ENCODE measurements at places on chromosomes 12 and 14. TPM values are rescaled to one million over a fixed set of nuclear protein-coding genes. Genes with fewer than 3 reads are reported as not detected.

Gene LRRK2
- total RNA-seq: not detected

Gene IL26
- total RNA-seq: 1.6 TPM

DNA sequence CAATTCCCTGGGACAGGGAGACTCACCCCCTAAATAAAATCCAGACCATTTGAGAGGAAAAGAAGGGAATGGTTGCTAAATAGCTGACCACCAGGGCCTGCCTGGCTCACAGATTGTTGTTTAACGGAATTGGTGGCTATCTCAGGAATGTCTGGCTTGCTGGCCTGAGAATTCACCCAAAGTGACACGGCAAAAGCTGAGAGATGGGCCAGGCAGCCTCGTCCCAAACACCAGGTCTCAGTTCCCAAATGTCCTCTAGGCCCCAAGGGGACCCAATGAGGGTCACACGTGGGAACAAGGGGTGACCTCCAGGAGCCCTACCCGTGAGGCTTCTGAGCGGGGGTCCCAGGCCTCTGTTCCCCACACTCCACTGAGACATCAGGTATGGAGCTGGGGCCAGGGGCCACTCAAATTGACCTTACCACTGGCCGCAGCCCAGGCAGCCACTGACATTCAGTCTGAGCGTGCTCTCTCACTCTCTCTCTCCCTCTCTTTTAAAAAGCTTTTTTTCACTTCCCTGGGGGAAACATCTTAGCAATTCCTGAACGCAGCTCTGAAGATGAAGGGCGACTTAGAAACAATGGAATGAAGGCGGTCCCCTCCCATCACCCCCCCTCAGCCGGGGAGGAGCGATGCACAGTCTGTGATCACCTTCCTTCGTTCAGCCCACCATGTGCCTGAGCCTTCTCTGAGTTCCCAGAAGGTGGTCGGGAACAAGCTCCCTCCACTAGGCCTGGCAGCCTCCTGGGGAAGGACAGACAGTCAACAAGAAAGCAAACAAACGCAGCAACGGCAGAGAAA is 131.2 kb downstream of the SCARB1 start:
- no peak overlapping the region for H3K4me3 ChIP-seq
- H3K27me3 ChIP-seq: no peaks in the 10 kb centered on the region
- DNase-seq: no peak

- DNase-seq: no peak
- H3K36me3 ChIP-seq: no peaks in the 10 kb centered on the region
- no peak overlapping the region for H3K4me3 ChIP-seq
Observed at GRCh38 chr14:101226265-101226602, 322.7 kb upstream of the RTL1 start.

GRCh38 chr14:20682435-20683124 is 1.8 kb upstream of the RNASE4 start:
- H3K4me1 ChIP-seq: peaks cover 7% of the 10 kb centered on the region
- DNase-seq: peak; percentile 83
- no peaks in the 10 kb centered on the region for H3K36me3 ChIP-seq

DNA sequence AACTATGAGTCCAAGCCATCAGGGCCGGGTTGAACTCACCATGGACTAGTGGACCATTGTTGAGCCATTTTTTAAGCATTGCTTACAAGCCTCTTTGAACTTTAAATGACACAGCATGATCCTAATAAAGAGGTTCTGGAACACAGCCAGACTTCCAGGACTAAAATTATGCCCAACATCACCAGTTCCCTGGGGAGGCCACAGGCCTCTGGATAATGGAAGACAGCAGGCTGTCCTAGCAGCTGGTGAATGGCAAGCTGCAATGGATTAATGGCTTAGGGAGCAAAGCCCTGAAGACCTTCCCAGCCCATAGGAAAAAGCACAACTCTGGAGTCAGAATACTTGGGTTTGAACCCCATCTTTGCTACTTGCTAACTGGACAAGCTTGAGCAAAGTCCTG is 71.3 kb downstream of the FLRT2 start:
- H3K27ac ChIP-seq: no peak overlapping the region
- no peak for DNase-seq
- H3K4me3 ChIP-seq: no peak overlapping the region
- H3K36me3 ChIP-seq: no peaks in the 10 kb centered on the region
- H3K27me3 ChIP-seq: no peaks in the 10 kb centered on the region
- H3K4me1 ChIP-seq: no peaks in the 10 kb centered on the region

GRCh38 chr14:90999299-90999698 is 61.1 kb downstream of the RPS6KA5 start:
- H3K27me3 ChIP-seq: no peaks in the 10 kb centered on the region
- peaks cover 16% of the 10 kb centered on the region for H3K4me1 ChIP-seq
- H3K36me3 ChIP-seq: no peaks in the 10 kb centered on the region
- DNase-seq: no peak

DNA sequence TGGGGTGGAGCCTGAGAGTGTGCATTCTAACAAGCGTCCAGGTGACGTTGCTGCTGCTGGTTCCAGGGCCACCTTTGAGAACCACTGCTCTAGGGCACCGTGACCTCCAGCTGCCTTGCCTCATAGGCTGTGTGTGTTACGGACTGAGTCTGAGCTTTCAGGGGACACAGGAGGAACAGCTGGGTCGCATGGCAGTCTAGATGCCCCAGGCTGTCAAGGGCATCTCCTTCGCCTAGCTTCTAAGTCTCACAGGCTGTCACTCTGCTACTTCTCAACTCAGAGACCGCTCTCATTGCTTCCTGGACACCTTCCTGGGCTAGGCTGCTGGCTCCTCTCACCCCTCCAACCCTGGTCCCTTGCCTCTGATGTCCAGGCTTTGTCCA is 965 bp downstream of the KRT73 start:
- H3K4me3 ChIP-seq: no peak overlapping the region
- no peaks in the 10 kb centered on the region for H3K36me3 ChIP-seq
- H3K27ac ChIP-seq: no peak overlapping the region
- H3K4me1 ChIP-seq: peaks cover 62% of the 10 kb centered on the region
- no peaks in the 10 kb centered on the region for H3K27me3 ChIP-seq
- no peak for DNase-seq

Data from activated T-cell treated with anti-CD3 and anti-CD28 coated beads, Interleukin-2, amount 50 U/mL, for 72 hours (primary cell).